ENCODE measurements at places on chromosomes 2 and 18.
A peak's percentile ranks its signal among the peaks of the same experiment; 100 is the strongest.

DNA sequence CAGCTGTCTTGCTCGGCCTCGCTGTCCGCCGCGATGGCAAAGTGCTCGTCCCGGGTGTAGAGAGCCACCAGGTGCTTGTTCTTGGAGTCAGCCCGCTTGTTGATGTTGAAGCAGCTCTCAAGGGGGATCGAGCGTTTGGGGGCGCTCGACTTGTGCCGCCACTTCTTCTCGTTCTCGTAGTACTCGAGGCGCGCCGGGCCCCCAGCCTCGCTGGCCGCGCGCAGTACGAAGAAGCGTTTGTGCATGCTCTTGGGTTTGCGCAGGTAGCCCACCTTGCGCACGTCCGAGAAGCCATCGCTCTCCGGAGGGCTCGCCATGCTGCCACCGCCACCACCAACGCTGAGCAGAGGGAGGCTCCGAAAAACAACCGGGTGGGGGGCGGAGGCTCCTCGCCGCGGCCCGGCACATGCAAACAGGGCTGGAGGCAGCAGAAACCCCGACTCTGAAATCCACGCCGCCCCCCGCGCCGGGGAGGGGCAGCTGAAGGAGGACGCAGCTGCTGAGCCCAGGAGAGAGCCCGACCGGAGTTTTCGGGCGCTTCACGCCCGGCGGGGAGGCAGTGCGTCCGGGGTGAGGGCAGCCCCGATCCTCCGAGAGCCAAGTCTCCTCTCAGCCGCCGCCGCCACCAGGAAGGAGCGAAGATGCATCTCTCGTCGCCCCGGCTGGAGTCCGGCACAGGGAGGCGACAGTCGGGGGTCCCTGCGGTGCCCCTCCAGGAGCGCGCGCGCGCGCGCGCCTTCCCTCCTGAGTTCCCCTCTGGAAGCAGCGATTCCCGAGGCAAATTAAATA is 1.0 kb downstream of the IRS1 start:
- no peak for DNase-seq

- DNase-seq, result no peak
Observed at GRCh38 chr2:100791936-100792308, 28.0 kb upstream of the NPAS2 start.

- no peak for DNase-seq
Observed at GRCh38 chr2:216557820-216558219, 59.2 kb downstream of the RPL37A start.

GRCh38 chr2:9494081-9494480 is 19.7 kb downstream of the IAH1 start:
- DNase-seq, result no peak

GRCh38 chr2:65198737-65199136 is 28.9 kb upstream of the ACTR2 start:
- DNase-seq, result no peak

GRCh38 chr2:221426929-221427328 is 145.2 kb downstream of the EPHA4 start:
- no peak for DNase-seq

GRCh38 chr2:74391209-74391579 is 11.1 kb upstream of the DCTN1 start:
- DNase-seq, result no peak

GRCh38 chr2:218284106-218284811 is 8.0 kb downstream of the TMBIM1 start:
- DNase-seq, result peak; percentile 40

GRCh38 chr2:110865188-110865587 is 132.8 kb downstream of the ACOXL start:
- DNase-seq, result no peak

- no peak for DNase-seq
Observed at GRCh38 chr18:37653618-37654017, 88.0 kb upstream of the CELF4 start.

DNA sequence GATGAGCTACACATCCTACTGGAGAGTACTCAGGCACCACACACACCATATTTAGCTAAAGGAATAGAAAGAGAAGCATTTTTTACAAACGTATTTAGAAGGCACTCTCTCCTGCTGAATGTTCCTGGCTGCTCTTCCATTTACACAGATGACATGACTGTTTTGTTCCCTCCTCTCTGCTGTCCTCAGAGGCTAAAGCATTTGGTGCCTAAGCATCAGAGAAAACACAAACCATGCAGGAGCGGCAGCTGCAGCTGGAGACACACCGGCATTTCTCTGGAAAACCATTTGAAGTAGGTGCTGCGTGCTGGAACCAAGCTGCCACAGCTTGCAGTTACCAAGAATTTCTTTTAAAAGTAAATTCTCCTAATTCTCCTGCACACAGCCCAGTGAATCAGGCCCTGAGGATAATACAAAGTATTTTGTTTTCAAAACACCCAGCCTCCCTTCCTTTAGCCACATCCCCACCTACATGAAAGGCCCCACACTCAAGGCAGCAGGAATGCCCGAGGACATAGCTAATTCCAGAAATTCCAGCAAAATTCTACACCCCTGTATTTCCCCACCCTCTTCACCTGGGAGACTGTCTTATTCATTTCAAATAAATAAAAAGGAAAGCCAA is 488.9 kb upstream of the SOX11 start:
- no peak for DNase-seq

GRCh38 chr18:68733707-68734106 is 18.8 kb upstream of the TMX3 start:
- DNase-seq, result no peak

GRCh38 chr2:170361090-170361936 is 183.4 kb downstream of the MYO3B start:
- no peak for DNase-seq

DNA sequence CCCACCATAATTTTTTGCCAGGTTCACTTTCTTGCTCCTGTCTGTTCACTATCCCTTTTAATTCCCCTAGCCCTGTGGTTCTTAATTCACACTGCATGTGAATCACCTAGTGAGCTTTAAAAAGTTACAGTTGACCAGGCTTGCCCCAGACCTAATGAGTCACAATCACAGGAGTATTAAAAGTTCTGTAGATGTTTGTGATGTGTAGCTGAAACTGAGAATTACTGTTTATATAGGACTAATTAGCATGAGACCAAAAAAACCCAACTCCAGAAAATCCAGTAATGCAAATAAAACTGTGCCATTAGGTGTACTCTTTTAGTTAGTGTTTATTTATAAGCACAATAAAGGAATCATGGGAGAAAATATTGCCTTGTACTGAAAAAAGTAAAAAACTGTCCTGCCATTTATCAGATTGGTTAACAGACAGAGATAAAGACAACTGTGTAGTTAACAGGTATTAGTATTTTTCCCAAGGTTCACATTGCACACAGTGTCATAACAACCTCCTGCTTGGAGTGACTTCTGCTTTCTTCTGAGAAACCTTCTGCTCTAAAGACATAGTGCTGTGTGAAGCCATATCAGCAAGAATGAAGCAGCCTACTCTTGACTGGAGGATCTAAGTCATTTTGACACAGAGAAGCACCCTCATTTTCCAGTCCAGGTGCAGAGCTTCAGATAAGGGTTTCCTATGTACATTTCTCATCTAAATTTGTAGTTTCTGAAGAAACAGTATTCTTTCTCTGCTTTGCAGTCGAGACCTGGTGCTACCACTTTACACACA is 39.0 kb downstream of the VAPA start:
- no peak for DNase-seq

DNA sequence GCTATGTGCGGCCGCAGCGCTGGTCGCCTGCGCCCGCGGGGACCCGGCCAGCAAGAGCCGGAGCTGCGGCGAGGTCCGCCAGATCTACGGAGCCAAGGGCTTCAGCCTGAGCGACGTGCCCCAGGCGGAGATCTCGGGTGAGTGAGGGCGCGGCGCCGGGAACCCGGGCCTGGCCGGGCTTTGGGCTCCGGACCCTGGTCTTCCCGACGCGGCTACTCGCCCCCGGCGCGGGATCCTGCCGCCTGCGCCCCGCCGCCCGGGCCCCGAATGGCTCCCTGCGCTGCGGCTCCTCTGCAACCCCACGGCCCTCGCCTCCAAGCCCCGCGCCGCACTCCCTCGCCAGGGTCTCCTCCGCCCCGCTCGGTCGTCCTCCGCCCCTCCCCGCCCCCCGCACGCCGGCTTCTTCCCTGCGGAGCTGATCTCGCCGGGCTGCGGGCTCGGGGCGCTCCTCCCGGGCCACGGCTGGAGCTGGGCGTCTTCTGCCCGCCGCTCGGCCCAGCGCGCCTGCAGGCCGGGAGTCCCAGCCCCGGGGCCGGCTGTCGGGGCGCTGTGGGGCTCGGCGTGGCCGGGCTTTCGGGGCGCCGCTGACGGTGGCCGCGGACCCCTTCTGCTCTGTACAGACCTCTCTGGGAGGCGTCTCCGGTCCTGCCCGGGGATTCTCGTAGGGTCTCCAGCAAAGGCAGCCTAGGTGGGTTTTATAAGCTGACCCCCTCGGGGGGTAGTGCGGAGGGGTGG is 652 bp downstream of the GPC1 start:
- no peak for DNase-seq

GRCh38 chr2:71816815-71817214 is 330.8 kb downstream of the CYP26B1 start:
- no peak for DNase-seq

Measured in activated T-helper 1 cell treated with Interleukin-2 at 50 U/mL for 16 hours (primary cell).